ENCODE measurements at places on chromosomes 11 and 22.

DNA sequence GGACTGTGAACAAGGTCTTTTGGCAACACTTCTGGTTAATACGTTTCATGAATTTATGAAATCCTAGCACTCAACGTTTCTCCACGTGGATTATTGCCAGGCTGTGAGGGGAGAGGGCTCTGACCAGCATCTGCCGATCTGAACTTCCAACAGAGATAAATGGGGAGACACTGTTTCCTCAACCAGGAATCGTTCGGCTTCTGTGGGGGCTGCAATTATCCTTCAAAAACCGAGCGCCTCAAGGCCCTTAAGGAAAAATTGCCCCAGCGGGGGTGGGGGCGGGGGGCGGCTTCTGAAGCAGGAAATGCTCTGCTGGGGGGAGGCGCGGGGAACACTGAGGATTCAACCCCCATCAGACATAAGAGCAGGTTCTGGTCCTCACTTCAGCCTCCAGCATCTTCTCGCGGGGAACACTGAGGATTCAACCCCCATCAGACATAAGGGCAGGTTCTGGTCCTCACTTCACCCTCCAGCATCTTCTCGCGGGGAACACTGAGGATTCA, 155.6 kb downstream of the BRD1 start:
- no peak for DNase-seq

GRCh38 chr11:112805658-112806057, 155.6 kb upstream of the NCAM1 start:
- no peak for DNase-seq

DNA sequence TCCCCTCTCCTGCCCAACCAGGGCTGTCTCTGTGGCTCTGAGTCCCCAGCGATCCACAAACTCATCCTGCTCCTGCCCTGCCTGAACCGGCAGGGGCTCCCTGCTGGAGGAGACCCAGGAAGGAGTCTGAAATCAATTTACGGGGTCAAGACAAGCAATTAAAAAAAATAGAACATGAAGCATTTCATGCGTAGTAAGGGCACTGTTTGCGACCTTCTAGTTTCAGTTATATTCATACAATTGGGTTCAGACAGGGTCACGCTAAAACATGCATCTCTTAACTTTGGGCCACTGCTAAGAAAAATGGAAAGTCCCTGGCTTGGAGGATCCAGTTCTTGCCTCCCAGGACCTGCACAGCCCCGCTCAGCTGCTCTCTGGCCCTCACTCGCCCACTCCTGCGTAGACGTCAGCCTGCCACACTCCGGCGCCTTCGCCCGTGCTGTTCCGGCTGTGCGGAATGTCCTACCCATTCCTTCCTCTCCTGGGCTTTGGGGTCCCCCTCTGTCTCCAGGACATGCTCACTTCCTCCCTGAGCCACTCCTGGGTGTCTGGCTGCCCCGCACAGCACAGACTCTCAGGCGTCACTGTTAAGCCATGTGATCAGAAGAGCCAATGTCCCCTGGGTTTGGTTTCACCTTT, 12.8 kb downstream of the NFAM1 start:
- DNase-seq, result no peak

DNA sequence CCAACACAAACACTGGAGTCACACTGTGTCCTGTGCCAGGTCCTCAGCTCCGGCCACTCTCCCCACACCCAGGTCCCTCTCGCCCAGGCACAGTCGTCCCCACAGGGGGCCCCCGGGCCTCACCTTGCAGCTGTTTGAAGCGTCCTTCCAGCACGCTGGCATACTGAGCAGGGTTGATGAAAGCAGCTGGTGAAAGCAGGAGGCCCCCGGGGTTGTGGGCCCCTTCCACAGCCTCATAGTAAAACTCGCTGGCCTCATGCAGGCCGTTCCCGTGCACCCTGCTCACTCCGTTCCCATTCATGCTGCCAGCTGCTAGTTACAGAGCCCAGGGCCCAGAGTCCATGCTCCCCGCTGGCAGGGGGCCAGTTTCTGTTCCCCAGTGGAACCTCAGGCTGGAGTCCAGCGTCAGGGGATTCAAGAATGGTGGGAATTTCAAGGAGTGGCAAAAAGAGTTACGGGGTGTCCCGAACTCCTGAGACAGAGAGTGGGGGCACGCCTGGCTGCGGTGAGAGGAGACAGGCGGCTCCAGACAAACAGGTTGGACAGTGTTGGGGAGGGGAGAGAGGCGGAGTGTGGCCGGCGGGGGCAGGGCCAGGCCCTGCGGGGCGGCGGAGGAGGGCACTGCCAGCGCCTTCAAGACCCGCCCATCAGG, 10.6 kb downstream of the SPTBN2 start:
- DNase-seq, result no peak

GRCh38 chr11:36628141-36628540, 30.1 kb upstream of the RAG2 start:
- no peak for DNase-seq

DNA sequence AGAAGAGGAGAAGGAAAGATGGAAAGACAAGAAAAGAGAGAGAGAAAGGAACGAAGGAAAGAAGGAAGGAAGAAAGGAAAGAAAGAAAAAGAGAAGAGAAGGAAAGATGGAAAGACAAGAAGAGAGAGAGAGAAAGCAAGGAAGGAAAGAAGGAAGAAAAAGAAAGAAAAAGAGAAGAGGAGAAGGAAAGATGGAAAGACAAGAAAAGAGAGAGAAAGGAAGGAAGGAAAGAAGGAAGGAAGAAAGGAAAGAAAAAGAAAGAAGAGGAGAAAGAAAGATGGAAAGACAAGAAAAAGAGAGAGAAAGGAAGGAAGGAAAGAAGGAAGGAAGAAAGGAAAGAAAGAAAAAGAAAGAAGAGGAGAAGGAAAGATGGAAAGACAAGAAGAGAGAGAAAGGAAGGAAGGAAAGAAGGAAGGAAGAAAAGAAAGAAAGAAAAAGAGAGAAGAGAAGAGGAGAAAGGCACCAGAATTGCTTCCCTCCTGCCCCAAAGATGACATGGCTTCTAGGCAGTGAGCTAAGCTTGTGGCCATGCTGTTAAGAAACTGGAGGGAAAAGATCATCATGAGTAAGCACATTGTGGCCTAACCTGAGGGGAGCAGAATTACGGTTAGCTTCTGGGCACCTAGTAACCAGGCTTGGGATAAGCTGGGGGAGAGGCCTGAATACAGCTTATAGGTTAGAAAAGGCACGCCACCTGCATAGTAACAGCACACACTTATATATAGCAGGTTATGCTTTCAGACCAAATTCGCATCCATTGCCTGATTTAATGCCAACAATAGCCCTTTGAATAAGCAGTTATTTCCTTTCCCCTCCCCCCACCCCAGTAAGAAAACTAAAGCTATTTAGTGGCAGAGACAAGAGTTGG, 2.3 kb upstream of the ST3GAL4 start:
- DNase-seq, result peak; percentile 51

DNA sequence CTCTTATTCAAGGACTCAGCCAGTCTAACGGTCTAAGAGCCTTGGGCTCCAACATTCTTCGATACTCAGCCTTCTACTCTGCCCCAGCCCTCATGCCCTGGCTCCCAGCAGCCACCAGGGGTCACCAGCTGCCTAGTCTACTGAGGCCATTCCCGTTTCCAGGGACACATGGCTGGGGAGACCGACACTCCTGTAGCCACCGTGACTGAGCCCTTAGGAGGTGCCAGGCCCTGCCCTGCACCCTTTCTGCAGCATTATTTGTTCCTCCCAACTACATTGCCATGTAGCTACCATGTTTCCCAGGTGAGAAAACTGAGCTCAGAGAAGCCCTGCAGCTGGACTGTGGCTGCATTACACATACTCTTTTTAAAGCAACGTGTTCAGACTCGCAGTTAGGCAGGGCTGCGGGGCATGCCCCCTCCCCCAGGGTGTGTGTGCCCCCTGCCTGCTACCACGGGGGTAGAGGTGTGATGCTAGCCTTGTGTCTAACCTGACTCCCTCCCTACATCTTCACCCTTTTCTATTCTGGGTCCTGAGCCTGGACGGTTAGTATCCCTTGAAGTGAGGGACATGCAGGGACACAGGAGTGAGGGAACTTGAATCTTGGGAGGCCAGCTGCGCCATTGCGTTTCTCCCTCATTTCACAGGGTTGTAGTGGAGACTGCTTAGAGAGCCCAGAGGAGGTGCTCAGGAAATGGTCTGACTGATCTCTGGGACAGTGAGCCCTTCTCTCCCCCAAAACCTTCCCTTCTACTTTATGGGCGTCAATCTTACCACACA, 17.5 kb downstream of the ATG16L2 start:
- DNase-seq, result peak; percentile 72

DNA sequence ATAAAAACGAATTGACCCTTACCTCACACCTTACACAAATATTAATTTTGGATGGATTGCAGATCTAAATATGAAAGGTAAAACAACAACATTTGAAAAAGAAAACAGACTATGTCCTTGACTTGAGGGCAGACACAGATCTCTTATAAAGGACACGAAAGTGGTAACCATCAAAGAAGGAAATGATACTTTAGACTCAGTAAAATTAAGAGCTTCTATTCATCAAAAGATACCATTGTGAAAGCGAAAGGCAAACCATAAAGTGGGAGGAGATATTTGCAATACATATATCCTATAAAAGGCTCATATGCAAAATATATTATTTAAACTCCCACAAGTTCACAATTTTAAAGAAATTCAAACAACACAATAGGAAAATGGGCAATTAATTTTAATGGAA, 5.0 kb downstream of the HEPACAM start:
- DNase-seq, result no peak
